Left lobe of liver (tissue), 2 donors: ENCODE measurements at places on chromosomes 5 and 9.

- DNase-seq = no peak
Observed at GRCh38 chr5:154205441-154206117, 15.0 kb downstream of the GALNT10 start.

GRCh38 chr5:106116682-106117081, 1554.1 kb downstream of the EFNA5 start:
- no peak for DNase-seq

- DNase-seq = no peak
Observed at GRCh38 chr5:178711572-178711971, 18.9 kb downstream of the ZNF354A start.

GRCh38 chr9:87531370-87532295, 34.0 kb downstream of the DAPK1 start:
- DNase-seq = no peak

- no peak for DNase-seq
Observed at GRCh38 chr9:27495480-27496134, 28.5 kb upstream of the IFNK start.
